ENCODE measurements at places on chromosomes 4 and X. TPM values are rescaled to one million over a fixed set of nuclear protein-coding genes. Genes with fewer than 3 reads are reported as not detected.

GRCh38 chr4:85571008-85571407, 96.1 kb downstream of the ARHGAP24 start:
- H3K27ac ChIP-seq = no peak overlapping the region
- H3K4me1 ChIP-seq = no peaks in the 10 kb centered on the region
- no peak overlapping the region for H3K4me3 ChIP-seq
- DNase-seq = no peak

- no peak for DNase-seq
- H3K4me3 ChIP-seq = no peak overlapping the region
- H3K4me1 ChIP-seq = no peaks in the 10 kb centered on the region
- H3K27ac ChIP-seq = no peak overlapping the region
- H3K27me3 ChIP-seq = no peaks in the 10 kb centered on the region
Observed at GRCh38 chrX:72100824-72101351, 30.8 kb downstream of the RTL5 start.

- no peaks in the 10 kb centered on the region for H3K27me3 ChIP-seq
- no peak overlapping the region for H3K4me3 ChIP-seq
- no peaks in the 10 kb centered on the region for H3K4me1 ChIP-seq
- no peak for DNase-seq
- H3K27ac ChIP-seq = no peak overlapping the region
- no peaks in the 10 kb centered on the region for H3K36me3 ChIP-seq
Observed at GRCh38 chr4:100428051-100428450, 89.8 kb downstream of the EMCN start.

- no peak for DNase-seq
- no peak overlapping the region for H3K27ac ChIP-seq
- H3K36me3 ChIP-seq = no peaks in the 10 kb centered on the region
- H3K4me3 ChIP-seq = no peak overlapping the region
Observed at GRCh38 chr4:184016759-184017668, 111.9 kb downstream of the STOX2 start.

- DNase-seq = no peak
- no peaks in the 10 kb centered on the region for H3K27me3 ChIP-seq
- H3K36me3 ChIP-seq = no peaks in the 10 kb centered on the region
- H3K4me3 ChIP-seq = no peak overlapping the region
- H3K27ac ChIP-seq = no peak overlapping the region
Observed at GRCh38 chr4:92111493-92111892, 192.3 kb upstream of the GRID2 start.

- peak overlapping the region; percentile 37 for H3K27ac ChIP-seq
- no peaks in the 10 kb centered on the region for H3K4me1 ChIP-seq
- H3K4me3 ChIP-seq = no peak overlapping the region
Observed at GRCh38 chr4:8307121-8307520, 37.6 kb downstream of the HTRA3 start.

DNA sequence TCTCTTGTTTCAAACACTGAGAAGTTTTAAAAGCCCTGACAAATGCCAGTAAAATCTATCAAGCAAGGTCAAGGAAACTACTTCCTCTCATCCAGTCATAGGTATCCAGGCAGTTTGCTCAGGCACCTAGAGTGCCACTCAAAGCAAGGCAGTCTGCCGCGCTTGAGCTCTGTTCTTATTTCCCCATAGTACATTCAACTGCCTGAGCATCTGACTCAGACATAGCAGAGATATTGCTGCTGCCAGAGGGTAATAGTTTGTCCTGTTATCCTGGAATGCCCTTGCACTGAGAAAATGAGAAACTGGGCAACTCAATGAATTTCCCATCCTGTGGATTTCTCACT, 16.1 kb upstream of the ATP8A1 start:
- DNase-seq = no peak
- no peak overlapping the region for H3K4me3 ChIP-seq
- no peaks in the 10 kb centered on the region for H3K36me3 ChIP-seq
- H3K27ac ChIP-seq = no peak overlapping the region
- H3K4me1 ChIP-seq = no peaks in the 10 kb centered on the region

DNA sequence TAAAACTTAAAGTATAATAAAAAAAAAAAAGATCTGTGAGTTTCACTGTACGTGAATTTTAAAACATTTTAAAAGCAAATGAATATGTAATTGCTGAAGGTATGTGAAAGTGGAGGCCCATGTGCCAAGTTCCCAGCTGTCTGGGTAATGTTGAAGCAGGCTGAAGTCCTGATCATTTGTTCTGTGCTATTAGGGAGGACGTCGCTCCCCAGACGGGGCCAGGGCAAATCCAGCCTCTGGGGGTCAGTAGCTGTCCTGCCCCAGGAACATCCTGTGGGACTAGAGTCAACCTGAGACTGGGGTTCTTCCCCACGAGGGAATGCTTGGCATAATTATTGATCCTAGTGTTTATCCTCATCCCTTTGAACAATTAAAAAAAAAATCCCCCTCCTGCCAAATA, 48.8 kb downstream of the PDE5A start:
- H3K36me3 ChIP-seq = no peaks in the 10 kb centered on the region
- no peak overlapping the region for H3K27ac ChIP-seq
- no peak overlapping the region for H3K4me3 ChIP-seq

DNA sequence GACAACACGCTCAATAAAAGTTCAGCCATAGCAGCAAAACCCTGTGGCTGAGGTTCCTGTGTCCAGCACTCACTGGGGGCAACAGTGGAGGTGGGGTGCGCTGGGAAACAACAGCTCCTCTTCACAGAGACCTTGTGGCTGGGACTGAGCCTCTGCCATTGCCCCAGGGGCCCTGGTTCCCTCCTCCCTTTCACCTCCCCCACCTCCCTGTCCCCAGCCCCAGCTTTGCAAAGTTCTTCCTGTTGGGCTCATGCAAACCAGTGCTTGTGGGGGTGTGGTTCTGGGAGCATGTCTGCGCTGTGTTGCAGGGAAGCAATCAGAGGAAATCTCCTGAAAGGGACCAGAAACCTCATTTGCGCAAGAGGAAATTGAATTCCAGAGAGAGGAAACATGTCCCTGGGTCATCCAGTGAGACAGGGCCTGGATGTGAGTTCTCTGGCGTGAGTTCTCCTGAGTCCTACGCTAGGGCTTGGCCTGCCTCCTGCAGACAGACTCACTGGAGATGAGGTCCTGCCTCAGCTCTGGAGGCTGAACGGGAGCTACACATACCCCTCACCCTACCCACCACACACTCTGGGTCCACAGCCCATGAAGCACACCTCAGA, 7.4 kb downstream of the FATE1 start:
- no peaks in the 10 kb centered on the region for H3K36me3 ChIP-seq
- DNase-seq = no peak
- no peaks in the 10 kb centered on the region for H3K4me1 ChIP-seq
- H3K4me3 ChIP-seq = no peak overlapping the region
- H3K27me3 ChIP-seq = no peaks in the 10 kb centered on the region

DNA sequence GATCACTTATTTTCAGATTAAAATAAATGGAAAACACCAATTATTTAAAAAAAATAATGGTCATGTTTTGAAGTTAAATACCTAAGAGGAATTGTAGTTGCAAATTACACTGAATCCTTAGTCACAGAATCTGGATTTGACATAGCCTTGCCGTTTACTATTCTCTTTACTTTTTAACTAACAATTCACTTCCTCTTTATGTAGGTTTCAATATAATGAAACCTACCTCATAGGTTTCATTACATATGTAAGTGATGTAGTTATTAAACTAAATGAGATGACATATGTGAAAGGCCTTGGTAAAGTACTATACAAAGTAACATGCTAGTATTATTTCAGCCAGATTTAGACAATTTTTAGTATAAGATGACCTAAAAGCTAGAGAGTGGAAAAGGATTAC, 6.5 kb downstream of the SPP1 start:
- no peaks in the 10 kb centered on the region for H3K4me1 ChIP-seq
- DNase-seq = no peak
- H3K27ac ChIP-seq = no peak overlapping the region
- H3K4me3 ChIP-seq = no peak overlapping the region
- no peaks in the 10 kb centered on the region for H3K36me3 ChIP-seq

- no peaks in the 10 kb centered on the region for H3K27me3 ChIP-seq
- no peaks in the 10 kb centered on the region for H3K36me3 ChIP-seq
- no peak for DNase-seq
- H3K4me3 ChIP-seq = no peak overlapping the region
- H3K4me1 ChIP-seq = no peaks in the 10 kb centered on the region
- no peak overlapping the region for H3K27ac ChIP-seq
Observed at GRCh38 chr4:48645225-48645794, 134.8 kb downstream of the FRYL start.

- H3K27me3 ChIP-seq = peaks cover 10% of the 10 kb centered on the region
- no peaks in the 10 kb centered on the region for H3K4me1 ChIP-seq
- no peak overlapping the region for H3K4me3 ChIP-seq
- H3K27ac ChIP-seq = no peak overlapping the region
Observed at GRCh38 chrX:96791559-96791958, 92.1 kb upstream of the RPA4 start.

- H3K27me3 ChIP-seq = no peaks in the 10 kb centered on the region
- H3K36me3 ChIP-seq = no peaks in the 10 kb centered on the region
- H3K27ac ChIP-seq = no peak overlapping the region
Observed at GRCh38 chr4:105068516-105068915, 78.2 kb upstream of the TET2 start.

DNA sequence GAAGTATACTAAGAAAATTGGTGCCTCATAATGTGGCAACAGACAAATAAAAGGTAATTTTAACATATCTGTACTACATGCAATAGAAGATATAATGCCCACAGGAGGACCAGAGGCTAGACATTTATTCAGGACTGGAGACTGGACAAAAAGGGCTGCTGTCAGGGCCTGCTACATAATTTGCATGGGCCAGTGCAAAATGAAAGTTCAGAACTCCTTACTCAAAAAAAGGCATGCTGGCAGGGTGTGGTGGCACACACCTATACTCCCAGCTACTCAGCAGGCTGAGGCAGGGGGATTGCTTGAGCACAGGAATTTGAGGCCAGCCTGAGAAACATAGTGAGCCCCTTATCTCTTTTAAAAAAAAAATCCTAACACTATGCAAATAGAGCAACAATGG, 12.4 kb upstream of the MAOA start:
- H3K36me3 ChIP-seq = no peaks in the 10 kb centered on the region
- no peaks in the 10 kb centered on the region for H3K27me3 ChIP-seq
- H3K27ac ChIP-seq = peak overlapping the region; percentile 66

- H3K4me1 ChIP-seq = no peaks in the 10 kb centered on the region
- H3K27me3 ChIP-seq = no peaks in the 10 kb centered on the region
- H3K27ac ChIP-seq = no peak overlapping the region
- DNase-seq = no peak
- no peaks in the 10 kb centered on the region for H3K36me3 ChIP-seq
Observed at GRCh38 chr4:169485086-169485485, 127.3 kb downstream of the NEK1 start.

DNA sequence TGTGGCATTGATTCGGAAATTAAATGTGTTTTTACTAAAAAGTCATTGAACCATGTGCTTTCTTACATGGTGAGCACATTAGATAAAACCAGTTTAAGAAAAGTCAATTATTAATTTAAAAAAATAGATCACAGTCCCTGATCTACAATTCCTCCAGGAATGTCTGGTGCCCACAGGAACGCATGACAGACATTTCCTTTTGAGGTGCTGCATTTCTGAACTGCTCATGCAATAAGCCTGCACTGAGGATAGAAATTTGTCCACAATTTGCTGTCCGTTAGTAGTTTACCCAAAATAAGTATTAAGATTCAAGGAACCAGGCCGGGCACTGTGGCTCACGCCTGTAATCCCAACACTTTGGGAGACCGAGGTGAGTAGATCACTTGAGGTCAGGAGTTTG, 8.2 kb upstream of the ADAMTS3 start:
- H3K4me3 ChIP-seq = no peak overlapping the region
- no peak for DNase-seq
- H3K4me1 ChIP-seq = no peaks in the 10 kb centered on the region
- no peaks in the 10 kb centered on the region for H3K36me3 ChIP-seq
- no peaks in the 10 kb centered on the region for H3K27me3 ChIP-seq

GRCh38 chr4:60452266-60452665, 747.9 kb upstream of the ADGRL3 start:
- H3K4me3 ChIP-seq = no peak overlapping the region
- H3K36me3 ChIP-seq = no peaks in the 10 kb centered on the region
- H3K27me3 ChIP-seq = no peaks in the 10 kb centered on the region
- no peaks in the 10 kb centered on the region for H3K4me1 ChIP-seq
- DNase-seq = no peak

DNA sequence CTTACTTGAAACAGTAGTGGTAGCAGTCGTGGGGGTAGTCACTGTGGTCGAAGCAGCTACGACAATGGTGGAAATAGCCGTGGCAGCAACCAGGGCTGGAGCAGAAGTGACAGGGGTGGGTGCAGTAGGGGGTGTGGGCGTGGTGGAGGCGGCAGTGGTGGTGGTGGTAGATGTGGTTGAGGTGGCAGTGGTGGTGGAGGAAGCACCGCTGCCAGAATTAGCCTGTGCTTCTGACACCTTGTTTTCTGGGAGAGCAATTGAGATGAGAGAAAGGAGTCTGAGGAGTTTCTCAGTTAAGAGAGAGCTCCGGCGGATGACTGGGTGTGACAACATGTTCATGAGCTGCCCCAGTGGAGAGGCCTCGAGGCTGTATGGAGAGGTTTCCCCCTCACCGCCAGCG, 113.5 kb upstream of the HSD17B10 start:
- H3K4me3 ChIP-seq = no peak overlapping the region
- H3K36me3 ChIP-seq = no peaks in the 10 kb centered on the region
- DNase-seq = no peak
- H3K27me3 ChIP-seq = no peaks in the 10 kb centered on the region

- H3K4me1 ChIP-seq = peaks cover 4% of the 10 kb centered on the region
- peak overlapping the region; percentile 68 for H3K27ac ChIP-seq
- DNase-seq = peak; percentile 24
- peak overlapping the region; percentile 82 for H3K4me3 ChIP-seq
- H3K27me3 ChIP-seq = no peaks in the 10 kb centered on the region
- no peaks in the 10 kb centered on the region for H3K36me3 ChIP-seq
Observed at GRCh38 chrX:19886883-19887531, 393 bp downstream of the SH3KBP1 start.

- H3K27ac ChIP-seq = no peak overlapping the region
- H3K36me3 ChIP-seq = no peaks in the 10 kb centered on the region
- H3K4me3 ChIP-seq = no peak overlapping the region
- no peaks in the 10 kb centered on the region for H3K27me3 ChIP-seq
Observed at GRCh38 chr4:60389633-60390032, 810.5 kb upstream of the ADGRL3 start.

CSAG2 gene
- total RNA-seq = not detected

PUDP gene
- 32.3 TPM for total RNA-seq

KCNIP4 gene
- 1.3 TPM for total RNA-seq

INTU gene
- total RNA-seq = 16.1 TPM

GABRE gene
- total RNA-seq = 27.0 TPM

PSAPL1 gene
- not detected for total RNA-seq

PLK4 gene
- 17.7 TPM for total RNA-seq

F9 gene
- not detected for total RNA-seq

SERTM2 gene
- 0.69 TPM for total RNA-seq

TENM3 gene
- total RNA-seq = 34.0 TPM

All from uterus (tissue), 4 donors.